ENCODE measurements at places on chromosomes 6 and 20.

DNA sequence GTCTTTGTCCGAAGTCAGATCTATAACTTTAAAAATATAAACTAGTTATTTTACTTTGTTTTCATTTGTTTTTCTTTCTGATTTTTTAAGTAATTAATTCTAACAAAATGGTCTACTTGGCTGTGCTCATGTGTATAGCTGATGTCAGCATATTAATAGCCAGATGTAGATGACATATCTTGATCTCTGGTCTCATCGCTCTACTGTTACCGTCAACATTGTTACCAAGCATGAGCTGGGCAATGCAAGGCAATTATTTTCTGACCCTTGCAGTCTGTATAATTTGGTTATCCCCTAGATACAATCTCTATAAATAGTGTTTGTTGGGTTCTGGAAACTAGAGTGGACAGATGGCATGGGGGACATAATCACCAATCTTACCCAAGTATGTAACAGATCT is 151.6 kb upstream of the PTPRK start:
- no peak for DNase-seq

- no peak for DNase-seq
These were observed 531.1 kb downstream of the LMBRD1 start for GRCh38 chr6:69265706-69266105.

- no peak for DNase-seq
These were observed 27.3 kb upstream of the HFE start for GRCh38 chr6:26059941-26060340.

- no peak for DNase-seq
These were observed 904.3 kb upstream of the FLRT3 start for GRCh38 chr20:15241681-15242080.

DNA sequence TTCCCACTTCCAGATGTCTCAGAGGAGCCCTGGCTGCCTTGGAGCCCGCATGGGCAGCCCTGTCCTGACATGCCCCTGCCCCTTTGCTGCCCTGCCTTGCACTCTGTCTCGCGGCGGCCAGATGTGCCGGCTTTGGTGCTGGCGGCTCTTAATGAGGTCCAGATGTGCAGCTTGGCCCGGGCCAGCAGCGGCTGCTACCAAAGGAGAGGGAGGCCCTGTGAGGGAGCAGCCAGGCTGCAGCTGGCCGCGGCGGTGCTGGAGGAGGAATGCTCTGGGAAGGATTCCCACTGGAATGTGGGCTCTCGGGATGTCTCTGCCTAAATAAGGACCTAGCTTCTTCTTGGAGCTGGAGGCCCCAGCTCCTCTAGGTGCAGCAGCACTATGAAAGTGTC is 72.4 kb downstream of the FGD2 start:
- DNase-seq = no peak

DNA sequence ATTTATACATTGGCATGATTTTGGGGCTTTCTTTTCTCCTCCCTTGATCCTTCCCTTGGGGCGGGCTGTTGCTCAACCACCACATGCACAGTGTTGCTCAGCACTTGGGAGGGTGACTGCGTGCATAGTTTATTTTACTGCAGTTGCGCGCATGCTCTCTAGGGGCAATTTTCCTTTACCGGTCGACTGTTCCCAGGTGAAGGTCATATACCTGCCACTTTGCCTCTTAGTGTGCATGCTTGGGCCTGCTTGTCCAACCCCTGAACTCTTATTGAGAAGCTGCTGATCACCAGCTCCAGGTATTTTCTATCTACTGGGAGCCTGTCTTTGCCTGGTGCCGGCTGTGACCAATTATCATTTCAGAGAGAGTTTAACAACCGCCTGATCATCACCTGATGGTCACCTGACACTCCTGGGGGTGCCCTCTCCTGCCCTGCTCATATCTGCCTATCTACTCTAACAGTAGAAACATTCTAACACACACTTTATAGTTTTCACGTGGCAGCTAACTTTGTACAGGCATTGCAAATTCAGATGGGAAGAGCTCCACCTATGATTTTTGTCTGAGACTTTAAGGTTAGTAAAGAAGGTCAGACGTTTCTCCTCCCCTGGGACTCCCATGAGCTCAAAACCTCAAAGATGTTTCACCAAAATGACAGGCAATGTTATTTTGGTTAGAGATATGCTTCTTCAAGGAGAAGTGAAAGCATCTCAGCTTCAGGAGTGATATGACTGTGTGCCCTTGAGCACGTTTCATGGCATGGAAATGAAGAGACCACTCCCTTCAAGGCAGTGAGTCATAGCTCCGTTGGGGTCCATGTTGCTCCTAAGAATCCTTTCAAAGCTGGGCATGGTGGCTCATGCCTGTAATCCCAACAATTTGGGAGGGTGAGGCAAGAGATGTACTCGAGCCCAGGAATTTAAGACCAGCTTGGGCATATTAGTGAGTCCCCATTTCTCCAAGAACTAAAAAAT is 227.5 kb upstream of the MYLIP start:
- no peak for DNase-seq

DNA sequence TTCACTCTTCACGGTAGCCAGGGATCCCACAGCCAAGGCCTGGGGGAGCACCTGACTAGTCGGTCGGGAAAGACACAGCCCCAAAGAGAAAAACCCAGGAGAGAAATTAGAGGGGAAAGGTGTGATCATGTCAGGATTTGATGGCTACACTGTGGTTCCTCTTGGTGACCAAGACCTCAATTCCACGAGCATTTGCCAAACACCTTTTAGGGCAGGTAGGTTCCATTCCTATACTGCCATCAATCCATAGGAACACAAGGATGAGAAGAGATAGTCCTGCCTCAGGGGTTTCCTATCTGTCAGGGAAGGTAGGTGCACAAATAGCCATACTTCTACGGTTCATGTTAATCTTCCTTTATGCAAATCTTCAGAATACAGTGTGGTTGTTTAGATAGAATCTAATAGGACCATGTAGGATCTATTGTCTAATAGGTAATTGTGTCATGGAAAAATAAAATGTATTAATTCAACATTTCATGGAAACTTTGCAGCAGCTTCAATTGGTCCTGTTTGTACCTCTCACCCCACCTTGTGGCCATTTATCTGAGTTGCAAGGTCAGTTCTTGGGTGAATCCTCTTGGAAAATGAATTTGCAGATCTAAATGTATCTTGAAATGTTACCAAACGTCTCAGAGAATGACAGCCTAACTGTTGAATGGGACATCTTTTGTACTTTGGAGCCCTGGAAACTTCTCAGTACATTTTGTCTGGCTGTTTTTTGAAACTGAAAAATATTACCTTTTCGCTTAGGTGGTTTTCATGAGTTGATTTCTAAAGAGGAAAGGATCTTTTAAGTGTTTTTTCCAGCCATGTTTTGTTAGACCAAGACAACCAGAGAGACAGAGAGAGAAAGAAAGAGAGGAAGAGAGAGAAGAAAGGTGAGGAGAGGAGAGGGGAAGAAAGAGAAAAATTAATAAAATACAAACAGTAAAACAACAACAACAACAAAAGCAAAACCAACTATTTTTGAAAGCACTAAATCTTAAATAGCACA is 33.7 kb upstream of the IYD start:
- DNase-seq = no peak

- DNase-seq = no peak
These were observed 8.0 kb upstream of the NKX2-2 start for GRCh38 chr20:21521596-21522480.

DNA sequence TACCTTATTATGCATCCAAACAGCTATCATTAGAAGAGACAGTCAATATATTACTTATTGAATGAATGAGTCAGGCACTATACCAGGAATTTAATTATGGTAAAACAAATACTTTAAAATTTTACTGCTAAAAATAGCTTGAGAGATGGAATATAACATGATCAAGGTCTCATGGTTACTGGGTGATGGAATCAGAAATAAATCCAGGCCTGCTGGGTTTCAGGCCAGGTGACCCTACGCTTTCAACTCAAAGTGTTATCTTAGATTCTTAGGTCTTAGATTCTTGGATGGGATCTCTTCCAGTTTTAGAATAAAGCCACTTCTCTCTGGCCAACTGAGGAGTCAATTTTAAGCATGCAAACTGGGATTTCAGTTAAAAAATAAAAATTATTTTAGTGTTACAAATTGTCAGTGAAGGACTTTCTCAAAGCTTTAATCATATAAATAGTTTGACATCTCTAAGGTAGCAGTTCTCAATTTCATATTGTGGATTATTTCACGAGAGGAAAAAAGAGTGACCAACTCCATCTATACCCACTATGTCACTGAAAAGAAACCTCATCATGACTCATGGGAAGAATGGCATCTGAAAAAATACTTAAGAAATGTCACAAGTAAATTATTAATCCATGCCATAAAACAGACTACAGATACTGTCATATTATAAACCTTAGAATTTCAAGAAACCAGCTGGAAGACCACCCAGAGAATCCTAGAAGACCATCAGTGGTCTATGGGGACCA is 283.4 kb upstream of the RUNX2 start:
- DNase-seq = no peak

GRCh38 chr20:14830466-14830865 is 493.1 kb upstream of the FLRT3 start:
- DNase-seq = no peak

GRCh38 chr20:24834310-24834709 is 114.8 kb upstream of the CST7 start:
- no peak for DNase-seq

DNA sequence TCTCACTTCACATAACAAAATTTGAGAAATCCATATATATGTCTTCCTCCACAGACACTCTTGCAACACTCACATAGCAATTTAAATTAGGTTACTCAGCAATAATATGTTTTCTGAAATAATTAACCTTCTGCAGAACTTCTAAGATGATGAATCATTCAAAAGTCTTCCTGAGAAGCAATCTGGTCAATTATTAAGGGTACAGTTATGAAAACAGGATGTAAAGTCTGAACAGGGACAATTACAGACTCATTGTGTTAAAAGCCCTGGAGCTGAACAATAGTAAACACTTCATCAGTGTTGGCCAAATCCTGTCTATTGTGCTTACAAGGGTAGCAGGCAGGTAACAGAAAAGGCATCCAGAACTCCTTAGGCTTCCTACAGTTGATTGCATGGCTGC is 75.4 kb downstream of the FILIP1 start:
- DNase-seq = no peak

DNA sequence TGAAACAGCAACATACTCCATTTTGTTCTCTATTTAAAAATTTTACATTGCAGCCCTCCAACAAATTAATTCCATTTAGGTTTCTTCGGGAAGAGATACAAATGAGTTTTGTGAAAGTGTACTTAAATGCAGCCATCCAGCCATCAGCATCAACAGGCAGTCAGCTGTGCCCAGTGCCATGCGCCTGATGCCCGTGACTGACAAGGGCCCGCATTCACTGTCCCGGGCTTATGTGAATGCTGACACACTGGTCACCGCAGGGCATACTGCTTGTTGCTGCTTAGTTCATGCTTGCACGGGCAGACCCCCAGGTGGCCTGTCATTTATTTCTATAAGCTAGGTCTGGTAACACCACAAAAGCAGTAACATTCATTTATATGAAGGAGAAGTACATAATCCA is 224.9 kb upstream of the QKI start:
- DNase-seq = no peak

- no peak for DNase-seq
These were observed 7.5 kb downstream of the FAM110A start for GRCh38 chr20:840858-841567.

DNA sequence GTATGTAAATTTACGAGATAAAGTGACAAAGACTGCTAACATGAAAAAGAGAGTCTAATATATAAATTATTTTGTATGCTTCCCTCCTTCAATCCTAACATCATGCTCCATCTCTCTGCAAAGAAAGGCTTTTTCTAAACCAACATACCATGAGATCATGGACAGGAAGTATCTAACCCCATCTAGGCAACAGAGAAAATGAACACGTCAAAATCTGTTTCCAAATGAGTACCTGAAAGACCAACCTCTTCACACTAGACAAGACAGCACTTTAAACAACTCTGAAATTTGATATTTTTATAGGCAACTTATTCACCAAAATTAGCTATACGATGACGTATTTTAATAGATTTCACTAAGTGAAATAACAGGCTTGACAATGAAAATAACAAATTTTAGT is 54.6 kb downstream of the MAN1A1 start:
- no peak for DNase-seq

All from stimulated activated CD4-positive, alpha-beta T cell treated with anti-CD3 and anti-CD28 coated beads, Interleukin-15, amount 100 ng/mL, for 1 hour (primary cell).